Fibroblast of skin of abdomen (primary cell): ENCODE measurements at places on chromosomes 12 and 14.

DNA sequence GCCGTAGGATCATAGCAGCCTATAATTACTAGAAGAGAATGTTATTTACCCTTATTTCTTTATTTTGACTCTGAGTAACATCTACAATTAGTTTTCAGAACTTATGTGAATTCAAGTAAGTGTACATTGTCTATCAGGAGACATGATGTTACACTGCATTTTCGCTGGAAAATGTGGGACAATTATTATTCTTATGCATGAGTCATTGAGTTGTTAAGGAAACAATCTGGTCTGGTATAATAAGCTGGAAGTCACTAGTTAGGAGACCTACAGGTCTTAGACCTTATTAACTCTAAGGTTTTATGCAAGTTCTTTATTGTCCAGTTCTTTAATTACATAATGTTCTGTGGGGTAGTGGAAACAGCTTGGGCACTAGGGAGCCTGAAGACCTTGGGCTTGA is 5.8 kb downstream of the KTN1 start:
- DNase-seq, result peak; percentile 36

DNA sequence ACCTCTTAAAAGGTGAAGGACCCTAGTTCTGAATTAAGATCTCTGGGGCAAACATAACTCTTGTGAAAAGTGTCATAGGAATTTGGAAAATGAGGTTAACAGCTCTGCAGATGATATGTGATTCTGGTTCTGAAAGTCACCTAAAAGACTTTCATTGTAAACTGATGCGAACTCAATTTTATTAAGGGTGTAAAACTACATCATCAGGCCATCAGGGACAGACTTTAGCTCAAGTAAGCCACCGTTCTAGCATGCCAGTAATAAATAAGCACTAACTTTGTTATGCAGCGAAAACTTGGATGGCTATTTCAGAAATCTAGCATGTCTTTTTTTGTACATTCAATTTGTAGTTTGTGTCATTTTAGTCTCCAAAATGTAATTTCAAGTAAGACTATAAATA is 61.6 kb downstream of the R3HDM2 start:
- no peak for DNase-seq

DNA sequence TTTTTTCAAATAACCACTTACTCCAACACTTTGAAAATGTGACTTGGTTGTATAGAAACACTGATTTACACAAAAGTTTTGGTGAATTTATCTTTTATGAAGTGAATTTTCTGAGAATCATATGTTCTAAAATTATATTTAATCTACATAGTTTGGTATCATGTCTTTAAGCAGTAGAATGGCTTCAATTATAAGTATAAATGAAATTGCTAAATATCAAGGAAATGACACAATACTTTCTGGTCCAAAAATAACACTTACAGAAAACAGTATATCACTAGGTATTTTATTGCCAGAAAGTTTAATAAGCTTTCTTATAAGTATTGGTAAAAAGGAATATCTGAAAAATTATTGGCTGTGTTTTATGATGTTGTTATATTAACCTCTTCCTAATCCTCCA is 90.9 kb downstream of the SRGAP1 start:
- no peak for DNase-seq

- no peak for DNase-seq
These were observed 5.5 kb downstream of the OR6C3 start for GRCh38 chr12:55336002-55336401.

- no peak for DNase-seq
These were observed 1.4 kb upstream of the SLC8A3 start for GRCh38 chr14:70190156-70190555.

- no peak for DNase-seq
These were observed 832 bp upstream of the CACNA2D4 start for GRCh38 chr12:1919284-1919683.

- DNase-seq, result no peak
These were observed 1.2 kb upstream of the GLIPR1L2 start for GRCh38 chr12:75389706-75390105.
